ENCODE measurements at places on chromosomes 1 and 21.
A peak's percentile ranks its signal among the peaks of the same experiment; 100 is the strongest.

- DNase-seq, result peak; percentile 9
These were observed 122.7 kb downstream of the HMGB4 start for GRCh38 chr1:33986390-33987095.

GRCh38 chr1:245829826-245830225 lies 675.0 kb downstream of the KIF26B start:
- no peak for DNase-seq

- no peak for DNase-seq
These were observed at the start of gene LRRC38 for GRCh38 chr1:13513895-13514546. Gene LRRC38, minus strand, starts transcription at chr1:13514003. Its CDS starts 410 bp downstream, at chr1:13513593.

- DNase-seq, result no peak
These were observed 421.2 kb upstream of the DAB1 start for GRCh38 chr1:57845041-57845440.

- DNase-seq, result no peak
These were observed 385.1 kb downstream of the NTNG1 start for GRCh38 chr1:107525961-107526360.

- DNase-seq, result no peak
These were observed 1.5 kb downstream of the HIPK1 start for GRCh38 chr1:113930499-113931161.

DNA sequence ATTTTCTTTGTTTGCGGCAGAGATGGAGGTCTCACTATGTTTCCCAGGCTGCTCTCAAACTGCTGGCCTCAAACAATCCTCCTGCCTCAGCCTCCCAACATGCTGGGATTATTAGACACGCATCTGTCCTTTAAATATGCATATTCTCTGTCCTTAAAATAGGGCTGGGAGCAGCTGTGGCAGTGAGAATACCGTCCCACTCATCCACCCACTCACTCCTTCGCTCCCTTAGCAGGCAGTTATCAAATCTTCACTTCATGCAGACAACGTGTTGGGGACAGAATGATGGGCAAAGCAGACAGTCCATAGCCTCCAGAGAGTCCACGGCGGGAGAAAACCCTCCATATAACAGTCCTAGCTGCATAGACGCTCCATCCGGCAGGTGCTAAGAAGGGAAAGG lies 179.4 kb downstream of the ZBTB18 start:
- no peak for DNase-seq

All from nucleus accumbens (tissue), 56 donors.